Stimulated activated CD8-positive, alpha-beta memory T cell treated with anti-CD3 and anti-CD28 coated beads, Interleukin-7, amount 100 ng/mL, for 1 hour (primary cell): ENCODE measurements at places on chromosomes 4 and X.

GRCh38 chrX:37975421-37975820 is 30.9 kb upstream of the SYTL5 start:
- no peak for DNase-seq

DNA sequence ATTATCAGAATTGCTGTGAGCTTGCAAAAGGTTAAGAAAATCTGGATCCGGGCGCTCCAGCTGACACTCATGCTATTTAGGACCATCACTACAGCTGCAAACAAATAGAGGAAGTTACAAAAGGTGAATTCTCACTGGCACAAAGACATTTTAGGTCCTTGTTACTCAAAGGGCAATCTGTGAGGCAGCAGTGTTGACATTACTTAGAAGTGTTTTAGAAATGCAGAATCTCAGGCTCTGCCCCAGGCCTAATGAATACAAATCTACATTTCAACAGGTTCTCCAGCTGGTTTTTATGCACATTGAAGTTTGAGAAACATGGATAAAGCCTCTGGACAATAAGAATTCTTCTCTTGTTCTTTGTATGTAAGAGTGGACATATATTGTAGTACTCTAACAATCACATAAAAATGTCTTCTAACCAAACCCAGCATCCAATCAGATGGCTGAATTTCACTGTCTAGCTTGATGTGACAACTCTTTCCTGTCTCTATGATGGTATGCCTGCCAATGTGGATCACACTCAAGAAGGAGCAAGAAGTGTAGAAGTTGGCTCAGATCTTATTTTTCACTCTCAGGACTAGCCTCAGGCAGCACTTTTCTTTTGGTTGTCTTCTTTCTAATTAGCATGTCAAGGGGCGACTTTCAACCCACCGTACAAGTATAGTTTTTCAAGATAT is 18.8 kb downstream of the SLC7A11 start:
- no peak for DNase-seq

GRCh38 chr4:93779228-93779627 is 49.3 kb upstream of the ATOH1 start:
- no peak for DNase-seq

DNA sequence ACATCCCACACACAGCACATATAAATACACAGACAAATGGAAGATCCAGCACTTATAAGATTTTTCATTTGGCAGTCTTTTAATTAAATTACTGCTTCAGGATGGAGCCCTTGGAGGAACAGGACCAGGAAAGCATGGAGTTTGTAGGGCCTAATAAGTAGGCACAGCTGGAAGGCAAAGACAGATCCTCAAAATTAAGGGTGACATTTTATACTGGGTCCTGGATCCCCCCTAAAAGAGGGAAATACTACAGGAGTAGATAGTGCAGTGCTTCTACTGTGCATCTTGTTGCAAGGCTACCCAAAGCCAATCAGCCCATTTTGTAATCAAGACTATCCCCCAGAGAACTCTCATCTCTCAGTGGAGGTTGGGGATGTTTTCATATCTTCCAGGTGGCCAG is 1860.7 kb upstream of the PCDH10 start:
- DNase-seq = no peak

DNA sequence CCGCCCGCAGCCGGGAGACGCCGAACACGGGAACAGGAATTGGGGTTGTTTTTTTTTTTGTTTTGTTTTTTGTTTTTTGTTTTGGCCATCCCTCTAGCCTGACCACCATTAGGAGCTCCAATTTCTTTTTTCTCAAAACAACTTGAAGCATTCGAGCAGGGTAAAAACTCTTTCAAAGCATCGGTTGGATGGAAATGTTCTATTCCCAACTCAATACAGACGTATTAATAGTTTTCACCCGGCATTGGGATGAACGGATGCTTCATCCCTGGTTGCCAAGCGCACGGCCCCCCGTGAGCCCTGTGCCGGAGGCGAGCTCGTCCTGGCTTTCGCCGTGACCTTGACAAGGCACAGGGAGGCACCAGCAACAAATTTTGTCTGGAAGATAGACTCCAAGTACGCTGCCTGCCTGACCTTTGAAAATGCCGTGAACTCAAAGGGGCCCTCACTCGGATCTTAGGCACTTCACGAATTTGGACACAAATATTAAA is 352 bp upstream of the MAP3K15 start:
- no peak for DNase-seq

GRCh38 chr4:16160457-16160856 is 65.8 kb downstream of the TAPT1 start:
- no peak for DNase-seq

DNA sequence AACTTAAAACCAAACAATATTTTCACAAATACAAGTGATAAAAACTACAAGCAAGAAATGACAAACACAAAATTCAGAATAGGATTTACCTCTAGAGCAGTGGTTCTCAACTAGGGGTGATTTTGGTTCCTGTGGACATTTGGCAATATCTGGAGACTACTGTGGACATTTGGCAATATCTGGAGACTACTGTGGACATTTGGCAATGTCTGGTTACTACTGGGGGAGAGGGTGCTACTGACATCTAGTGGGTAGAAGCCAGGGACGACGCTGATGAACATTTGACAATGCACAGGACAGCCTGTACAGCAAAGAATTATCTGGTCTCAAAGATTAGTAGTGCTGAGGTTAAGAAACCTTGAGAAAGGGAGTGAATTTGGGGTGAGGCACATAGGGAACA is 169.8 kb downstream of the CLCN4 start:
- DNase-seq = no peak

DNA sequence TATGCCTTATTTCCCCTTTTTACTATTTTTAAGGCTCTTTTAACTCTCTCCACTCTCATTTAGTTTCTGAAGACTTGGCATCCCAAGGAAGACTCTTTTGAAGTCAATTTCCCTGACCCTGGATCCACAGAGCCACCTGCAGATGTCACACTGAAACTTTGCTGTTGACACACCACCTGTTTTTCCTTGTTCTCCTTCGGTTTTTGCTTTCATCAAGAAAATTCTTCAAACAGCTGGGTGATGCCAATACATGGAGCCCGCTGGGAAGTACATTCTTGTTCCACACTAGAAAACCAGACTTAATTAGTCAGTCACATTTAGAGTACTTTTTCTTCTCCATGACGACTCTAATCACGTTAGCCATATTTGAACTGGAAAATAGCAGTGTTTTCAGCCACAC is 293.9 kb downstream of the PDGFC start:
- DNase-seq = no peak

- no peak for DNase-seq
Observed at GRCh38 chrX:25067271-25068172, 51.8 kb upstream of the ARX start.

- DNase-seq = no peak
Observed at GRCh38 chrX:38103857-38104812, 97.8 kb downstream of the SYTL5 start.

GRCh38 chrX:110204986-110205385 is 112.9 kb downstream of the AMMECR1 start:
- no peak for DNase-seq

- no peak for DNase-seq
Observed at GRCh38 chr4:103292959-103293358, 94.8 kb upstream of the CENPE start.

- no peak for DNase-seq
Observed at GRCh38 chr4:54658252-54659093, 716 bp downstream of the KIT start.

GRCh38 chrX:133294126-133294525 is 76.0 kb upstream of the TFDP3 start:
- no peak for DNase-seq

DNA sequence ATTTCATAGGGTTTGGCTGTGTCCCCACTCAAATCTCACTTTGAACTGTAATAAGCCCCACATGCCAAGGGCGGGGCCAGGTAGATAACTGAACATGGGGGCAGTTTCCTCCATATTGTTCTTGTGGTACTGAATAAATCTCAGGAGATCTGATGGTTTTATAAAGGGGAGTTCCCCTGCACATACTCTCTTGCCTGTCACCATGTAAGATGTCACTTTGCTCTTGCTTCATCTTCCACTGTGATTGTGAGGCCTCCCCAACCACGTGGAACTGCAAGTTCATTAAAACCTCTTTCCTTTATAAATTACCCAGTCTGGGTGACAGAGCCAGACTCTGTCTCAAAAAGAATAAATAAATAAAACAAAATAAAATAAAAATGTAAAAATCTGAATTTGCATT is 95.9 kb downstream of the PDS5A start:
- no peak for DNase-seq
